ENCODE measurements at places on chromosomes 2 and 18.

DNA sequence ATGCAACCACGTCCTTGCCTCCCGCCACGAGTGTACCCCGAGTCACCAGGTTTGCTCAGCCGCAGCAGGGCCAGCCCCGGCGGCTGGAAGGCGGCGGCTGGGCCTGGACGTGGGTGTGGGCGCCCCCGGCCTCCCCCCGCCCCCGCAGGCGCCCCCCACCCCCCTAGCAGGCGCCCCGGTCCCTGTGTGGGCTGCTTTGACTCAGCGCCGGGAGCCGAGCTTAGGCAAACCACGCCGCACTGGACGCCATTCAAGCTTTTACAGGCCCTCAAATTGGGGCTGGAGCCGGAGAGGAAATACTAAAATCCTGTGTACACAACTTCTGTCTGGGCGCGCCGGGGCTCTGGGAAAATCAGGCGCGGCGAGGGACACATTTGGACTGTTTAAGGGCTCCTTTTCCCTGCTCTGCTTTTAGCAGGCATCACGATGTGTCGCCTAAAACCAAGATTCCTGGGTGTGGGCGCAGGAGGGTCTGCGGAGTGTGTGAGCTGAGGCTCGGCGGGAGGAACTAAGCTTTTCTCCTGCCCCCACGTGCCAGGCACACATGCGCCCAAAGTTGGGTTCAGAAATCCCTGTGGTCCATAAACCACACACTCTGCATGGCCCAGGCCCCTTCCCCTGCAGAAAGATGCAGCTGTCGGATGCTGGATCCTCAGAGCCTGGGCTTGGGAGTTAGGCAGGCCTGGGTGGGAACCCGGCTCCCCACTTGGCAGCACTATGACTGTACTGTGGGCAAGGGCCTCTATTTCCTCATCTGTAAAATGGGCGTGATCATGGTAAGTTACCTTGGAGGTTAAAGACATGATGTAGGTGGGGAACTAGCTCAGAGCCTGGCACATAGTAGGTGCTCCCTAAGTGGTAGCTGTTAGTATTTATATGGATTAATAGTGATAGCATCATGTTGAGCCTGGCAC is 57.6 kb downstream of the ATOH8 start:
- DNase-seq: peak; percentile 85

DNA sequence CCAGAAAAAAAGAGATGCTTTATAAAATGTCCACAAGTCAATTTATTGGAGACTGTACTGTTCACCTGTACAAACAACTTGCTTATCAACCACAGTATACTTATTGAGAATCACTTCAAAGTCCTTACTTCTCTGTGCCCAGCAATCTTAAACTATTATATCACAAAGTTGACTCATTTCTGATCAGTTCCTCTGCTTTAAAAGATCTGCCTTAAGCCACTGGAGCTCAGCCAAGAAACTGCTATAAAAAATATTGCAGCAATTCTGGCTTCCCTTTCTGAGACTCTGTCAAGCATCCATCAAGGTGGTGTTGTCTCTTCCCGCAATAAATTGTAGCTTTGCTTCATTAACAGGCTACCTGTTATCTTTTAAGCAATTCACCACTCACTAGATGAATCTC is 375.2 kb upstream of the SPHKAP start:
- no peak for DNase-seq

- DNase-seq: no peak
Measured at GRCh38 chr2:232117413-232117812, 155.9 kb downstream of the DIS3L2 start.

DNA sequence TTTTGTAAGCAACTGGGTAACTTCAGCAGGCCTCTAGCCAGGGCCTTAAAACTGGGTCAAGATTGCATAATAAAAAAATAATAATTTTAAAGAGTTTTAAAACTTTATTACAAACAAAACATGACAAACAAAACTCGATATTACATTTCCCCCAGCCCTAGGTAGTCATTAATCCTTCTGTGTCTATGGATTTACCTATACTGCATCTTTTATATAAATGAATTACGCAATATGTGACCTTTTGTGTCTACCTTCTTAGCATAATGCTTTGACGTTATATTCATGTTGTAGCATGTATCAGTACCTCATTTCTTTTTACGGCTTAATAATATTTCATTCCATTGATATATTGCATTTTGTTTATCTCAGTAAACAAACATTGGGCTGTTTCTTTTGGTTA is 113.5 kb downstream of the CCDC178 start:
- no peak for DNase-seq

DNA sequence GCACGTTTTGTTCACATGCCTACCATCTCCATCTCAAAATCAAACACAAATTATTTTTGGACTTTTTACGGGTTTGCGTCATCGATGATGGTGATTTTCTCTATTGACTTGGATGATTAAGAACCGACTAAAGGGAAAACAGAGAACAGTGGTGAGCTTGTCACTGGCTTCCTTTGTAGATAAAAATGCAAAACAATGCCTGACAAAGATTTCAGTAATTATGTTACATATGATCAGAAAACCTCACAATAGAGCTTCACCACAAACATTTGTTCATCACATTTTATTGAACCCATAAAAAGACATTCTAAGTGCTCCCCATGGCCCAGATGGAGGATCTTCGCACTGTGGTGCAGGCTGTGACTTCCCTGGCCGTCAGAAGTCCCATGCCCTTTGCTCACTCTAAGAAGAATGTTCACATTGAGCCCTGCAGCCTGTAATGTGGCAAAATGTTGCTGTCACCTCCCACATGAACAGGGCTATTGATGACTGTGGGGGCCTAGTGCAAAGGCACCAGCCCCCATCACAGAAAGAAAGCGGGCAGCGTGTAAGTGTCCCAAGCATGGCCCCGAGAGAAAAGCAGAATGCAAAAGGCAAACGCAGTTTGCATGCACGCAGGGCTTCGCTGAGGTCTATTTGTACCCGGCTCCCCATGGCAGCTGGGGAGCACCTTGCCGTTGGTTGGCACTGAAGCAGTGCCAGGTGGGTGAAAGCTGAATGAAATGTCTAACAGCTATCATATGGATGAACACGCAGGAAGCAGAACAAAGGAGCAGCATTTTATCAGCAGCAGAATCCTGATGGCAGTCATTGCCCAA is 60.6 kb downstream of the BCL2 start:
- DNase-seq: no peak
